Putamen (tissue), 1 donor: ENCODE measurements at places on chromosomes 12 and 14.
A peak's percentile ranks its signal among the peaks of the same experiment; 100 is the strongest.

GRCh38 chr14:63388766-63389431 is 70.2 kb upstream of the GPHB5 start:
- peak; percentile 39 for DNase-seq

- no peak for DNase-seq
Observed at GRCh38 chr14:53128303-53129028, 24.7 kb downstream of the DDHD1 start.

GRCh38 chr14:51860164-51860824 is at the start of gene GNG2:
Gene GNG2 (plus strand): TSS chr14:51860612. CDS start chr14:51950679, 90,067 bp downstream.
- peak; percentile 45 for DNase-seq

GRCh38 chr14:56199982-56200577 is 81.9 kb downstream of the PELI2 start:
- no peak for DNase-seq

DNA sequence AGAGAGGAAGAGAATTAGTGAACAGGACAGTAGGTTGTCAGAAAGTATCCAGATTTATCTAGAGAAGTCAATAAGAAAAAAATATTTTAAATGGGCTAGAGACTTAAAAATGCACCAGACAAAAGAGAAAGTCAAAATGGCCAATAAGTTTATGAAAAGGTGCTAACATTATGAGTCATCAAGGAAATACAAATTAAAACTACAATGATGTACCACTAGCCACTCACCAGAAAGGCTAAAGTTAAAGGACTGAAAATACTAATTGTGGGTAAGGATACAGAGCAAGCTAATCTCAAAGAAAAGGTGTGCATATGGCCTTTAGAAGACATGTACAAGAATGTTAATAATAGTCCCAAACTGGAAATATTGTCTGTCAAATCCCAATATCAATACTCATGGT is 37.7 kb downstream of the C12orf50 start:
- DNase-seq = no peak

DNA sequence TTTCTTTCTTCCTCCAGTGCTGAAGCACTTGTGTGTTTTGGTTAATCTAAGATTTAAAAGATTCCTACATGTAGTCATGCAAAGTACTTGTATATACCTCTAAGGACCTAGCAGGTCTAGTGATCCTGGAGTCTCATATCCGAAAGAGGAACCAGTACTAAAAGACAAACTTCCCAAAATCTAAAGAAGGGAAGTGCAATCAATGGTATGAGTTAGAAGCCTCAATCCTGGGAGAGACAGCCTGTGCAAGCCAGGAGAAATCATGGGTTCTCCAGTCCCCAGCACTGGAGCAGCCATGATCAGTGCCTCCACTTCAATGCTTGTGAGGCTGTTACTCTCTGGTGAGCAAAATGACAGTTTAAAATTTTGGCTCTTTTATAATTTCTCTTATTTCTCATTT is 277.4 kb downstream of the DAD1 start:
- no peak for DNase-seq

DNA sequence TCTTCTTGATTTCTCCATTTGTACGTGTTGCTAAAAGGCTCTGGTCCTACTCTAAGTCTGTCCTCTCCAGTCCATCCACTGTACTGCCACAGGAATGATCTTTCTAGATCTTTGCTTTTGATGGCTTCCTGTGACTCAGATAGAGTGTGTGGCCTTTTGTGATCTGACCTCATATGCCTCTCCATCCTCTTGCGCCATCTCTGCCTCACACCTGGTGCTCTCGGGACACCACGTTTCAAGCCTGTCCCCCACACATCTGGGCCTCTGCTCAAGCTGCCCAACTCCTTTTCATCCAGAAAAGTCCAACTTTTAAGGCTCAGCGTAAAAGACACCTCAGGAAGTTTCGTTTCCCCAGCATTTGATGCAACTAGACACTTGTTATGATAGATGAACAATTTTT is 39.0 kb downstream of the DCAF4 start:
- DNase-seq = no peak

GRCh38 chr12:49415521-49415970 is 48.3 kb downstream of the SPATS2 start:
- no peak for DNase-seq
